ENCODE measurements at places on chromosomes 4 and X.

- no peak for DNase-seq
Measured at GRCh38 chrX:100635989-100636320, 651 bp downstream of the TSPAN6 start.

DNA sequence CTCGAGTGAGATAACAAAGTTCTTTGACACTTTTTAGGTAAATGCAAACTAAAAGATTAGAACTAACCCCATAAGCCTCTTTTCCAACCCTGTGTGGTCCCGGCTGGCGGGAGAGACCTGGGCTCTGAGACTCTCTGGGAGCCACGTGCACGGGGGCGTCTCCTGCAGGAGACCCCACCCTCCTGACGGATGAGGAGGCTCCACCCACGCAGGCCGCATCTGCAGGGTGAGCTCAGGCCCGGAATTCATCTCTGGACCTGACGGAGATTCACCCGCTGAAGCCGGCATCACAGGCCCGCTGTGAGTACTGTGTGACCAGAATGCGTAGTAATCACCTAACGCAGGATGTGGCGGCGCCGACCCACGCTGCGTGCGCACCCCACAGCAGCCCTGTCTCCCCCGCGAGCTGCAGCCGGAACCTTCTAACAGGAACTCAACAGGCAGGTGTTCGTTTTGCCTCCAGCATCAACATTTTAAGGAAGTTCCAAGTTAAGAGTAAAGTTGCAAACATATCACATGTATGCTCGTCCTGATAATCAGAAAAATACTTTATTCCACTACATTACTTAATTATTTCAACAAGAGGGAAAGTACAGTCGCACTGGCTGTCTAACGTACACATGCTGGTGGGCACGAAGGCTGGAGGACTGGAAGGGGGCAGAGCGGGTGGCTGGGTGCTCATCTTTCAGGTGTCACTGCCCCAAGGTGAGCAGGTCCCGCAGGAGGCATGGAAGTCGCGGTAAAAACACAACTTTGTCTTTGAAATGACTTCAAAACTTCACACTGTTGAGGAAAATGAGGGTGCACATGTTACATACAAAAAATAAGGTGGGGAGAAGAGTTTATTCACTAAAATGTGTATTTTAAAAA, 44.5 kb downstream of the FGFRL1 start:
- peak; percentile 65 for DNase-seq

DNA sequence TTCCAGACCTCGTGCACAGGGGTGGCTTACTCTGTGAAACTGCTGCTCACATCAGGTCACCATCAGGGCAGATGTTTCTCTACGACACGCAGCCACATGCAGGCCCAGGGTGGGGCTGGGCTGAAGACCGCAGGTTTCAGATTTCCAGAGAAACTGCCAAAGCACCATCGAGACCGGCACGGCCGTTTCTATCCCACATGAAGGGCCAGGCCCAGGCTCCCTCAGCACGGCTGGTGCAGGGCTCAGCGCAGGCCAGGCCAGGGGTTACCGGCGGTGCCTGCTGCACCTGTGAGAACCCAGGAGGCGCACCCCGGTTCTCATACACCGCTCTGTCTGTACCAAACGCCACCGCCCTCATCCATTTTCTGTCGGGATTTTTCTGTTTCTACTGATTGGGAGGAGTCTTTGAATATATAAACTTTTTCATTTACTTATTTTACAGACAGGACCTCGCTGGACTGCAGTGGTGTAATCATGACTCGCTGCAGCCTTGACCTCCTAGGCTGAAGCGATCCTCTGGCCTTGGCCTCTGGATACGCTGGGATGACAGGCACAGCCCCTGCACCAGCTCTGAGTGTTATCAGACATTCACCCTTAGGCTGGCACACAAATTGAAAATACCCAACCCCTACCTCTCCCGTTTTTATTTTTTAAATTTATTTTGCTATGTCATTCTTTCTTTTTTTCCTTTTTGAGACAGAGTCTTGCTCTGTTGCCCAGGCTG, 17.1 kb downstream of the CTBP1 start:
- no peak for DNase-seq

DNA sequence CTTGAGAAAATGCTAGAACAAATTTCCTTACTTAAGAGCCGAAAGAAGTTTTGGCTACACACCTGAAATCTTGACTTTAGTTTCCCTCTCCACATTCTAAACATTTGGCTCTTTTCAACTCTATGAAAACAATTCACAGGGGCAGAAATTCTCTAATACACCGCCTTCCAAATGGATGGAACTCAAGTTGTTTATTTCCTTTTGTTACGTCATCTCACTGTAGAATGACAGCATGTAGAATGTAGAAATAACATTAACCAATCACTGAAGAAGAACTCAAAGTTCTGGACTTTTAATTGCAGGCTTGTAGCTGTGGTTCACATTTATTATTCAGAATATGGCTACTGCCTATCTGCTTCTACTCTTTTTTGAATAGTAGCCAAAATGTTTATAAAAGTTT, 1.9 kb downstream of the DMP1 start:
- DNase-seq: no peak

DNA sequence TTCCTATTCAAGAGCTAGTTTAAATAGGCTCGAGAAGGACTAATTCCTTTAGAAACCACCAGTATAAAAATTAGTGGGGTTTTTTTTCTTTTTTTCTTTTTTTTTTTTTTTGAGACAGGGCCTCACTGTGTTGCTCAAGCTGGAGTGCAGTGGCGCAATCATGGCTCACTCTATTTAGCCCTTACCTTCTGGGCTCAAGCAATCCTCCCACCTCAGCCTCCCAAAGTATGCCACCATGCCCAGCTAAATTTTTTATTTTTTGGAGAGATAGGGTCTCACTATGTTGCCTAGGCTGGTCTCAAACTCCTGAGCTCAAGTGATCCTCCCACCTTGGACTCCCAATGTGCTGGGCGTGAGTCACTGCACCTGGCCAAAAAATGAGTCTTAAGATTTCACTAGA, 52.8 kb downstream of the APOO start:
- no peak for DNase-seq

GRCh38 chrX:133171962-133172708, 46.0 kb downstream of the TFDP3 start:
- DNase-seq: no peak

DNA sequence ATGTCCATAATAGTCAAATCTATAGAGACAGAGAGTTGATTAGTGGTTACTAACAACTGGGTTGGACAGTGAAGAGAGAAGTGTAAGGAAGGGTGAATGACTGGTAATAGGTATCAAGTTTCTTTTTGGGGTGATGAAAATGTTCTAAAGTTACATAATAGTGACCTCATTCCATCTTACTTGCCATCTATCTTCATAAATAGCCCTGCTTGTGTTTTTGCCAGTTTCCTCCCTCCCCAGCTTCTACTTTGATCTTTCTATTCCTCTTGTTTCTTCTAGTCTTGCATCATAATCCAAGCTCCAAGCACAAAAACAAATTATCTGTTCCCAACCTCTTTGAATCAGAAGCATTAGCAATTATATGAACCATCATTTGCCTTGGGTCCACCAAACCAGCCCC, 40.2 kb upstream of the TET2 start:
- DNase-seq: no peak

DNA sequence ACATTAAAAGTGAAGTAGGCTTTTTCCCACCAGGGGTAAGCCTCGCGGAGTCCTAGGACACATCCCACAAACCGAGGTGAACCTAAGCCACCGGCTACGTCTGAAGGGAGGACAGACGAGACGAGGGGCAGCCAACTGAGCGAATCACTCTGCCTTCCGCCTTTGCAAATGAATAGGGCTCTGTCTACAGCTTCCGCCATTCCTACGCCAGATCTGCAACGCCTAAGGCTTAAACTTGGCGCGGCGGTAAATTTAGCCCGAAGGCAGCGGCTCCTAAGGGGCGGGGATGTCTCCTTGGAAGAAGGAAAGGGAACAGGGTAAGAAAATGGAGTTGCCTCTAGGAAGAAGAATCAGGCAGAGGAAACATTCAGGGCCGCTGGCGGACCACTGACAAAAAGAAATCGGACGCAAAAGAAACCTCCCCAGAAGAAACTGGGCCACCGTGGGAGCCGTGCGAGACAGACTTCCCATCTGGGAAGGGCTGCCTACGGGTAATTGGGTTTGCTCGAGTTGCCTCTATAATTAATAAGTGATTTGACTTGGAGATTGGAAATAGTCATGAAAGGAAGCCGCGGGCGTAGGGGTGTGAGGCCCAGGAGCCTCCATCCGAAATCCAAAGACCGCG, 90.5 kb downstream of the BCOR start:
- no peak for DNase-seq

DNA sequence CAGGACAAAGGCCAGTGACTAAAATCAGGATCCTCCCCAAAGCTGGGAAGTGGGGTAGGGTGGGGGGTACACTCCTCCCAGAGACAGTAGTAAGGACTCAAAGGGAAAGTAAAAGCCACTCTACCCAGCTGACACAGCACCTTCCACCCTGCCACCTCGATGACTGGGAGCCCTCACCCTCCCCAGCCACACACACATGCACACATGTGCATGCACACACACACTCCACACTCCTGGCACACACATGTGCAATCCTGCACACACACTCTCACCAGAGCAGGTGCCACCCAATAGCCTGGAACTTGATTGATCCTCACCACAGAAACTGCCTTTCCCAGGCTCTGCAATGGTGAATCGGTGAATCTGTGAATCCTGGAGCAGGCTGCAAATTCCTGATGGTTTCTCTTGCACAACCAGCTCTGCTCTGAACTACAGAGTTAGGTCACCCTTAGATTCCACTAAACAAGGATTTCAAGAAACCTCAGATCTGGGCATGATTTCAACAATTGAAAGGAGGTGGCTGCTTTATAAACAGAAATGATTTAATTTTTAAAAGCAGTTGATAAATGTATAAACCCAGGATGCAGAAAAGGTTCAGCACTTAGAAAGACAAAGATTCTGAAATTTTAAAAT, 21.5 kb downstream of the AMOT start:
- DNase-seq: no peak

- DNase-seq: no peak
Measured at GRCh38 chrX:120725874-120726273, 96.0 kb upstream of the C1GALT1C1 start.

DNA sequence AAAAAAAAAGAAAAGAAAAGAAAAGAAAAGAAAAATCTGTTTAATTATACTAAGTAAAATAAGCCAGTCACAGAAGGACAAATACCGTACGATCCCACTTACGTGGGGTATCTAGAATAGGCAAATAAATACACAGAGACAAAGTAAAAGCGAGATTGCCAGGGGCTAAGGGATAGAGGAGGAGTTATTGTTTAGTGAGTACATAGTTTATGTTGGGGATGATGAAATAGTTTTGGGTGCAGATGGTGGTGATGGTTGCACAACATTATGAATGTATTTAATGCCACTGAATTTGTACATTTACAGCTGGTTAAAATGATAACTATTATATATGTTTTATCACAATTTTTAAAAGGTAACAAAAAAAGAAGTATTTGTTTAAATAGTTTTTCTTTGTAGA, 7.1 kb downstream of the CA5B start:
- no peak for DNase-seq

DNA sequence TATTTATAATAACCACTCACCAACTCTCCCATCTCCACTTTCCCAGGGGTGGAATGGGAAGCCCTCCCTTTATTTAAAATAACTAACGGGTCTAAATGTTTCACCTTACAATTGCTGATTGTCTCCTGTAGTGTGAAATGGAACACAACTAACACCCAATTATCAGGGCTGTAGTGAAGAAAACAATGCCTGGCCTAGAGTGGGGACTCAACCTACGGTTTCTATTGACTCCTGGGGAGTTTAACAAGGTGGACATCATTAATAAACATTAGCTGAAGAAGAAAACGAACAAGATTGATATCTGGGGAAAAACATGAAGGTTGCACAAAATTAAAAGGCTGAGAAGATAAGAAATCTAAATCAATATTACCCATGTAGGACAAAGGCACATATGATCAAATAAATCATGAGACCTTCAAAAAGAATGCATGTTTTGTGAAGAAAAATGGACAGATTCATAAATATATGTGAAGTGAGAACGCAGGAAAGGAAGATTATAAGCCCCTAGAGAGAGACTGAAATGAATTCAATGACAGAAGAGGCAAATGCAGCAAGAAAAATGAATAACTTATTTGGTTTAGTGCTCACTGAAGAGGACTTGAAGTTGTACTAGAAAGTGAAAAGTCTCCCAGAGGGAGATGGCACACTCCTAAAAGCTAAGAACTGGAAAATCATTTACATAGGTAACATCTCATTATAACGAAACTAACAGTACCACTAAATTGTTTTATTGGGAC, 593.0 kb upstream of the AADAT start:
- no peak for DNase-seq

DNA sequence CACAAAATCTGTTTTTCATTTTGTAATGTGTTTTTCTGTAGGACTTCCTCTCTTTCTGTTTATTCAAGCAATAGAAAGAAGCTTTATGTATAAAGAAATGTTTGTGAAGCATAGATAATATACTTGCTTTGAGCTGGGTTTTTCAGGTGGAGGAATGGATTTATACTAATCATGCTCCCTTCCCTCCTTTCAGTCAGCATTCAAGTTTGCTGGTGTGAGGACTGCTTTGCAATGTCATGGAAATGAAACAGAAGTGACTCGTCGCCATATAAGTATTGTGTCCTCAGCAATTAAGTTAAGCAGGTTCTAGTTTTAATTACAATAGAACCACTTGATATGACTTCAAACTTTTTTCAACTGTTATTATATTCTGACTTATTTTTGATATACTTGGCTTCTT, 1447.1 kb downstream of the PCDH19 start:
- DNase-seq: no peak

DNA sequence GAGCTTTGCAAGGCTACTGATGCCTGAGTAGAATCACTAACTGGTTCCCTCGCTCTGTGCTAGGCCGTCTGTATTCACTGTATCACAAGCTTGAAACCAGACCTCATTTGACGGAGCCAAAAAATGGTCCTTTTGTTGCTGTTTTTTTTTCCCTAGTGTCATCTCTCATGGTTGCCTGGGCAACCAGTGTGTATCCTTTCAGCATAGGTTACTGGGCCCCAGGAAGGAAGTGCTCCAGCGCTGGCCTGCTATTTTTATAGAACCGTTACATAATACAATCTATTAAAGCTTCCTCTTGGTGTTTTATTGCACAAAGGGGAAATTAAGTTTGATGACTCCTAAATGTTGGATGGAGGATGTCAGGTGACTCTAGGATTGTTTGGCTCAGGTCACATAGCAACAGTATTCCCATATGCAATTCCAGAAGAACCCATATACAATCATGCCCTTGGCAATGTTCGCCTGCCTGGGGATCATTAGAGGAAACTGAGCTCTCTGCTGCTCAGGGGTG, 220.4 kb downstream of the SPRY1 start:
- no peak for DNase-seq

DNA sequence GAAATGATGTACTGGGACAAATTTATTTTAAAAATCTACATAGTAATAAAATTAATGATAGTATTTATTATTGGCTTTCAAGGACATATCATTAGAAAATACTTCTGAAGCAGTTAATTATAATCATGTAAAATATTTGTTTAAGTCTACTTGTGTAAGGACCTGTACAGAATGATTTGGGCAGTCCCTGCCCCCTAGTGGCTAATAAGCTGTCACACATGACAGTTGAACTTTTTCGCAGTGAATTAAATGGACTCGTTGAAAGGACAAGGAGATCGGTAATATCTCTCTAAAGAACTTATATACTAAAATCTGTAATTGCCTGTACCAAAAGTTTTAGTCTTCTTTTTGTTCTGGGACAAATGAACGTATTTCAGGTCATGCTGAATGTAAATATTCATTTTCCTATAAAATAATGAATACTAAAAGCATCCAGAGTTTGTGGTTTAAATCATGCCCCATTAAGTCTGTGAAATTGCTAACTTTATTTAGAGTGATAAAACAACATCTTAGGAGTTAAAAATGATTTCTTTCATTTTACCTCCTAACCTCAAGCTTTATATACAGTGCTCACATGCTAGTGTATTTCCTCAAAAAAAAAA, 13.6 kb downstream of the EXOC1 start:
- DNase-seq: no peak

GRCh38 chr4:172287117-172287516, 473.9 kb downstream of the GALNTL6 start:
- no peak for DNase-seq

Measured in stimulated activated CD4-positive, alpha-beta T cell treated with anti-CD3 and anti-CD28 coated beads, Interleukin-12 subunit alpha, Interleukin-12 subunit beta, amount 100 ng/mL, for 48 hours (primary cell).